ENCODE measurements at places on chromosomes 12 and 14.

DNA sequence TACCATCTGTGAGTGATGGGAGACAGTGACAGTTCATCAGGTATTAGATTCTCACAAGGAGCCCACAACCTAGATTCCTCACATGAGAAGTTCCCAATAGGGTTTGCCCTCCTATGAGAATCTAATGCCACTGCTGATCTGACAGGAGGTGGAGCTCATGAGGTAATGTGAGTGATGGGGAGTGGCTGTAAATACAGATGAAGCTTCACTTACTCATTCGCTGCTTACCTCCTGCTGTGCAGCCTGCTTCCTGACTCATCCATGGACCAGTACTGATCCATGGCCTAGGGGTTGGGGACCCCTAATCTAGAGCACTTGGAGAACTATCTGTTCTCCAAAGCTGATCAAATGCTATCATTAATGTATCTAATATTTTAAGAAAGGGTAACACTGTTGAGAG lies 17.7 kb downstream of the CLEC2D start:
- DNase-seq, result no peak

- peak; percentile 5 for DNase-seq
Observed at GRCh38 chr14:63308723-63309317, 9.9 kb downstream of the GPHB5 start.

- DNase-seq, result no peak
Observed at GRCh38 chr14:69931960-69932359, 52.7 kb downstream of the SMOC1 start.

DNA sequence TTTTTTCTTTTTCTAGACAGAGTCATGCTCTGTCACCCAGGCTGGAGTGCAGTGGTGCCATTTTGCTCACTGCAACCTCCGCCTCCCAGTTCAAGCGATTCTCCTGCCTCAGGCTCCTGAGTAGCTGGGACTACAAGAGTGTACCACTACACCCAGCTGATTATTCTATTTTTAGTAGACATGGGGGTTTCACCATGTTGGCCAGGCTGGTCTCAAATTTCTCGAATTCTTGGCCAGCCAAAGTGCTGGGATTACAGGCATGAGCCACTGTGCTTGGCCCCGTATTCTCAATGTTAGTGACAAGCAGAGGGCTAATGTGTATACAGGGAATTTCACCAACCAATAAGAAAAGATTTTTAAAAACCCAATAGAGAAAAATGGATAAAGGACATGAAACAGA lies 8.4 kb downstream of the PLBD2 start:
- DNase-seq, result no peak

DNA sequence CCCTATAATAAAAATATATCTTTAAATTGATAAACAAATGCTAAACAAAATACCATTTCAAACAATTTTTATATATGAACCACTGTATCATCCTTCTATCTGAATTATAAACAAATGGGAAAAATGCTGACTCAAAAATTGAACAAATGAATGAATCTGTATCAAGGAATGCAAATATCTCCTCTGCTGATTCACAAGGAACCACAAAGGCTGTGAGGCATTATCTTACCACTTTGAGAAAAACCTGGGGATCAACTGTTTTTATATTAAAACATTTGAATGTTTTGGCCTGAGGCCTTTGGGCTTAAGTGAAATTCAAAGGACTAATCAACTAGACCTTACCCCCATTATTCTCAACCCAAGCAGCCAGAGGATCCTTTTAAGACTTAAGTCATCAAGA lies 86.3 kb downstream of the EML5 start:
- no peak for DNase-seq

DNA sequence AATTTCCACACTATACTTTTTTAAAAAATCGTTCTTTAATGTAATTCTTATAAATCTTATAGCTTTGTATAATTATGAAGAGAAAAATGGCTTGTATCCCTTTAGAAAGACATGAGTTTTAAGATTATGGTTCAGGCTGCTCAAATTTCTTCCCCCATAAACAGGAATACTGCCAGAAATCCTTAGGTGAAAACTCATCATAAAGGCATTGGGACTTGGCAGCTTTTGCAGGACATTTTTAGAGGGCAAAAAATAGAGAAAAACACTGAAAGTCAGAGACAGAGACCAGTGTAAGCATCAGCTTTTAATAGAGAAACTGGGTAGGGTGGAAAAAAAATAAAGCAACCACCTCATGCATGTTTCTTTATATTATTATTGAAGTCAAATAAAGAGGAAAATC lies 29.1 kb downstream of the LRRK2 start:
- no peak for DNase-seq

DNA sequence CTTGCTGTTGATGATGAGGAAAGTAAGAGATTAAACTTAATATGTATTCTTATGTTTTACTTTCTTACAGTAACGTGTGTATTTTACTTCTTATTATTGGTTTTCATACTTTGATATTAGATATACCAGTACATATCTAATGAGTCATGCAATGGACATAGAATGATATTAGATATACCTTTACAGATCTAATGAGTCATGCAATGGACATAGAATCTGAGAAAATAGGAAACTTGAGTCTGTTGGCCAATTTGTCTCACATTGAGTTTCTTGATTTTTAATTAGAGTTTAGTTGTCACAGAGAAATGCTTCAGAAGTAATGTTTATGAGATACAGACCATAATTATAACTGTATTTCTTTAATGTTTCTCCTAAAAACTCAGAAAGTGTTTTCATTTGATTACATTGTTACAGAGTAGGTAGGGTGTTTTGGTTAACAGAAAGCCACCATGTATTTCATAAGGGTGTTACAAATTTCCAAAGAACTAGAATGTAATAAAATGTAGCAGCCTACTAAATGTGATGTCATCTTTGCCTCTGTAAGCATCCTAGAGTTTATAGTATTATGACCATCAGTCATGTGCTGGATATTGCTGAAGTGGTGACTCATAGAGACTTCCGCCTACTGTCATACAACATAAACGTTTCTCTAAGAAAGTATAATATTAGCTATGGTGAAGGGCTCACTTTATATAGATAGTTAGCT lies 3.0 kb downstream of the GAS2L3 start:
- no peak for DNase-seq

- no peak for DNase-seq
Observed at GRCh38 chr14:104049576-104050240, 35.8 kb upstream of the ASPG start.

GRCh38 chr14:90603336-90603735 lies 206.5 kb downstream of the CALM1 start:
- no peak for DNase-seq

GRCh38 chr12:127170226-127171180 lies 1096.5 kb upstream of the TMEM132C start:
- DNase-seq, result no peak

DNA sequence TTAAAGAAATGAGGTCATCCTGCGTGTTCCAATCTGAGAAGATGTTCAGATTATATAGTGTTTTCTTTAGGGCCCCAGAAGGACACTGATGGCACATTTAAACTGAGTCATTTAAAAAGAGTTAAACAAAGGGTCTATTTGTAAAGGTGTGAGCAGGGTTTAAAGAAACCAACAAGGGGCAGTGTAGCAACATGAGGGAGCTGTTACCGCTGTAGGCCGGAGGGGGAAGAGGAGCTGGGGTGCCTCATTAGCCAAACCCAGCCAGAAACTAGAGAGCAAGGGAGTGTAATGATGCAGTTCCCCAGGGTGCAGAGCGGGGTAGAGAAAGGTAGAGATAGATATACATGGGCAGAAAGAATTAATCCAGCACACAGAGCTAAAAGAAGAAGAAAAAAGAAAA lies 160.4 kb downstream of the TBX5 start:
- no peak for DNase-seq

- DNase-seq, result no peak
Observed at GRCh38 chr12:102371165-102371564, 109.2 kb downstream of the IGF1 start.

GRCh38 chr12:72010356-72010755 lies 71.7 kb downstream of the TPH2 start:
- no peak for DNase-seq

DNA sequence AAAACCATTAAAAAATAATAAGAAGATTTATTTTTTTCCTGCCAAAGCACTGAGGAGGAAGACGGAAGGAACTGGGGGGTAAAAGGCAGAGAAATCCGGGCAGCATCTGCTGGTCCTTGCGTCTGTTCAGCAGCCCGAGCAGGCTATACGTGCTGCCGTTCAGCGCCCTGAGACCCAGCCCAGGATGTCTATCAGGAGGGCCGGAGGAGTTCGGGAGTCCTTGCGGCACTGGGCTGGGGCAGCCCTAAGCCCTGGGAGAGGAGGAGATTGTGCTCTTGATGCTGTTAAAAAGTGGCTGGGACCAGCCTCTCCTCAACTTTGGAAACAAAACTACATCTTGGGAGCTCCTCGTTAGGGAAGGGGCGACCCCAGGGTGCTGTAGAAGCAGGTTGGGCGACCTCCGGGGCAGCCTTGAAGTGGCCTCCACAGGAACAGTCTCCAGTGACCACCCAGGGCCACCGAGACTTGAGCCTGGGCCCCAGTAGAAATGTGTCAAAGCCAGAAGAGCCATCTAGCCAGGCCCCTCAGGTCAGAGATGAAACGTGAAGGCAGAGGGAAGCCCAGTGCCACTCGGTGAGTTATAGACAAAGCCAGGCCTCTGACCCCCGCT lies 14.3 kb downstream of the PGF start:
- no peak for DNase-seq

- DNase-seq, result no peak
Observed at GRCh38 chr12:29216797-29217575, 67.9 kb downstream of the FAR2 start.

DNA sequence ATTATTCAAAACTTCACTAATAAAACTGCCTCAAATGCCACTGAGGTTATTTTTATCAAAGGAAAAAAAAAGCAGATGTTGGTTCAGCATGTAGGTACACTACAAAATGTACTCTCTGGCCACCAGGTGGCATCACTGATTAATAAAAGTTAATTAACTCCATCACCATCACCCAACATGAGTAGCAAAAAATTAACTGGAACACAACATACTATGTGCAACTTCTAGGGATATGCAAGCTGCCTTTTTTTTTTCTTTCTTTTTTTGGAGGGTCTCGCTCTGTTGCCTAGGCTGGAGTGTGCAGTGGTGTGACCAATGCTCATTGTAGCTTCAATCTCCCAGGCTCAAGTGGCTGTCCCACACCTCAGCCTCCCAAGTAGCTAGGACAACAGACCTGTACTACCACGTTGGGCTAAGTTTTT lies 43.8 kb upstream of the NR2C1 start:
- peak; percentile 68 for DNase-seq

DNA sequence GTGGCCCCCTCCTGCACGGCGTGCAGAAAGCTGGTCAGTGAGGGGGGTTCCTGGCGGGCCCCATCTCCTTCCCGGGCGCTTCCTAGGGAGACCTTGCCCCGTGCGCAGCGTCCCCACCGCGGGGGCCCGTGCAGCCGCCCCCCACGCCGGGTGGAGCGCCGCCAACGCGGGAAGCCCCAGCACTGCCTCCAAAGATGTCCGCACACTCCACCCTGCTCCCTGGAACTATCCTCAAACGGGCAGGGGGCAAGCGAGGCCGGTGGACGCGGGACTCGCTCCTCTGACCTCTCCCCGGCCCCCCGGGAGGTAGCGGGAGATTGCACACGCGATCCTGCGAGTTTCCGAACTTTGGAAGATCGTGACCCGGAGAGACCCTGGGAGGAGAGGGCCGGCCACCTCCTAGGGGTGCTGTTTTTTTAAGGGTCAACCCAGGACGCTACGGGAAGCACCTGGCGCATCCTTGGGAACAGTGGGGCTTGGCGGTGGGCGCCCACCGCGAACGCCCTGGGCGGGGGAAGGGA lies 1.5 kb upstream of the FZD10 start:
- DNase-seq, result no peak

DNA sequence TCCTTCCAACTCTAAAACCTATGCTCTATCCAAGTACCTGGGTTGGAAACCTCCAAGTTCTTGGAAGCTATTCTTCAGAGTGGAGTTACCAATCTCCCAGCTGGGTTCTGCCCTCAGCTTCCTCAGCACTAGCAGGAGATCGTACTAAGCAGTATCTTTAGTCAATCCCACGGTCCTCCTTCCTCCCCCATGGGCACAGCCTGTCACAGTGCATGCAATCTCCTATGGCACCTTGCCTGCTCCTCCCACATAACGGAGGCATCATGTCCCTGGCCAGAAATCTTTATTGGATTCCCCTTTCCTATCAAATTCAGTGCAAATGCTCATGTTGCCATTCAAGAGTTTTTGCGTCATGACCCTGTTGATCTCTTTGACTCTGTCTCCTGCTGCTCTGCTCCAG lies 5.4 kb upstream of the LPAR5 start:
- no peak for DNase-seq

DNA sequence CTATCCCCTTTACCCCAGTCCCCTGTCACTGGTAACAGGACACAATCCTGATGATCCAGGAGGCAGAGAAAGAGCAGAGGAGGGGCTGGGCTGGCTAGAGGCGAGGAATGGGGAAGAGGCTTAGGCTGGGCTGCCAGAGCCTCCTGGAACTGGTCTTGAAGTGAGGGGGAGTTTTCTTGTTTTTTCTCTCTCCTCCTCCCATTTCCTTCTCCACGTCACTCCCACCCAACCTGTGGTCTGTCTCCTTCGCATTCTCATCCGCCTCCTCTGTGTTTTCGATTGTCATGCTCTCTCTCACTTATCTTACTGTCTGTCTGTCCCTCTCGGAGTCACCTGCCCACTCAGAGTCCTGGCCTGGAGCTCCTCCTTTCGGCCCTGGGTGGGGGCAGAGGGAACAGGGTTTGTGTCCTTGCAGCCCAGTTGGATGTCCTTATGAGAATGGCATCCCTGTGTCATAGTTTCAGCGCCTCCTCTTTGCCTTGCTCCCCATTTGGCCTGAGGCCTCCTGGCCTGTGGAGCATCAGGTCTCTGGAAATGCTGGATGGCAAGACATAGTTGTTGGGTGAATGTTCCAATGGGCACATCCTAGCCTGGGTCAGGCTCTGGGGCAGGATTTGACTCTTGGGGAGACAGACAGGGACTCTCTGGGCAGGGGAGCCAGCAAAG lies 3.4 kb upstream of the KRT80 start:
- no peak for DNase-seq

Data from germinal center (tissue), 1 donor.